Dermis blood vessel endothelial cell (primary cell): ENCODE measurements at places on chromosomes 16 and 17. TPM values are rescaled to one million over a fixed set of nuclear protein-coding genes. Genes with fewer than 3 reads are reported as not detected.

DNA sequence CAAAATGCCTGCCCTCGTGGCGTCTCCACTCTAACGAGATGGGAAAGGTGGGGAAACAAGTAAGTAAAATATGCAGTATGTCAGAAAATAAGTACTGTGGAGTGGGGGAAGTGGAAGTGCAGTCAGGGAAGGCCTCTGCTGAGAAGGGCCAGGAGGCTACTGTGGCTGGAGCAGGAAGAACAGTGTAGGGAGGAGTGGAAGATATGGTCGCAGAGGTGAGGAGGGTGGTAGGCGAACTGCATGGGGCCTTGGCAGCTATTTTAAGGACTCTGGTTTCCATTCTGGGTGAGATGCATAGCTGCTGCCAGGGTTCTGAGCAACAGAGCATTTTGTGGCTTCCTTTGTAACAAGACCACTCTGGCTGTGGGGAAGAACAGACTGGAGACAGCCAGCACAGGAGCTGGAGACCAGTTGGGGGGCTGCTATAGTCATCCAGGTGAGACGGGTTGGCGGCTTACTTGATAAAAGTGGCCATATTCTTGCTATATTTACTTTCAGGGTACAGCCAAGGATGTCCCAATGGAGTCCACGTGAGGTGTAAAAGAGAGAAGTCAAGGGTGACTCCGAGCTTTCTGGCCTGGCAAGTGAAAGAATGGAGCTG lies 42.6 kb downstream of the CYTH1 start:
- no peak for DNase-seq

GRCh38 chr17:41535764-41536481 lies 7.8 kb upstream of the KRT19 start:
- DNase-seq = no peak

DNA sequence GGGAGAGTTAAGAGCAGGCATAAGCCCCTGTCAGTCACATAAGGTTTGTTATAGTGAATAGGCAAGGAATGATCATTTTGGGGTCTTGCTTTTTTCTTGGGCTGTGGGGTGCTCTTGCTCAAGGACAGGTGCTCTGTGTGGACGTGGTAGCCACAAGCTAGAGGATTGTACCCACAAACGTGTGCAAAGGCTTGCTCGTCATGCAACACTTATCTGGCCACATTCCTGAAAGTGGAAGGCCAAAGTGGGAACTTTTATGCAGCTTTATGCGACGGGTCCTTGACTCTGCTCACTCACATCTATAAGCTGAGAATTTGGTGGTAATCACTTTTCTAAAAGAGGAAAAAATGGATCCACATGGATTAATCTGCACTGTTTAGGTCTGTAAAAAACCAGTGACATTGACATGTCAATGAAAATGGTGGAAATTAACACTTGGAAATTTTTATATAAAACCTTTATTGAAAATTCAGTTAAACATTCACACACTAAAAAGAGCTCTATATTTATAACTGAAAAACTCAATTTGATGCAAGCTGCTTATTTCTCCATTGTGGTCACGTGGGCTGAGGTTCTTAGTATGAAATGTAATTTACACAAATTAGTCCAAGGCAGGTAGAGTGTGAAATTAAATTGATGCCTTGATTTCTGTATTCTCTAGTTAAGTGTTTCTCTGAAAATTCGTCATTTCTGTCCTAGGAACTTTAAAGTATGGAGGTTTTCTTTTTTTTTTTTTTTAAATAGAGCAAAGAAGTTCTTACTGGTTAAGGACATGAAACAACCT lies 162.3 kb downstream of the MSI2 start:
- no peak for DNase-seq

- no peak for DNase-seq
These were observed 79.8 kb downstream of the CMIP start for GRCh38 chr16:81524382-81524781.

GRCh38 chr17:47220531-47220999 lies 11.4 kb downstream of the MYL4 start:
- DNase-seq = no peak

GRCh38 chr16:88390735-88391134 lies 8.0 kb downstream of the ZNF469 start:
- no peak for DNase-seq

GRCh38 chr16:8175411-8175810 lies 414.9 kb downstream of the TMEM114 start:
- no peak for DNase-seq

DNA sequence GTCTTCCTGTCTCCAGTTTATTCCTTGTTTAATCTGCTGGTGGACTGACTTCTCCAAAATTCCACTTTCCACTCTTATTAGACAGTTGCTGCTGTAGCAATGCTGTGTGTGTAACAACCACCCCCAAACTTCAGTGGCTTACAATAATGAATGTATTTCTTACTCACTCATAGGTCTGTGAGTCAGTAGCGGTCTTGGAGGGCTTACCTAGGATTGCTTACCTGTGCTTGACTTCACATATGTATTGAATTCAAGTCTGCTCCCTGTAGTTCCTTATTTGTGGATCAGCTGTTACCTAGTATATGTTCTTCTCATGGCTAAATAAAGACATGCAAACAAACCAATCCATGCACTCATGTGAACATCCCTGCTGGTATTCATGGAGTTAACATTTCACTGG lies 224.6 kb downstream of the MAP2K6 start:
- DNase-seq = no peak

DNA sequence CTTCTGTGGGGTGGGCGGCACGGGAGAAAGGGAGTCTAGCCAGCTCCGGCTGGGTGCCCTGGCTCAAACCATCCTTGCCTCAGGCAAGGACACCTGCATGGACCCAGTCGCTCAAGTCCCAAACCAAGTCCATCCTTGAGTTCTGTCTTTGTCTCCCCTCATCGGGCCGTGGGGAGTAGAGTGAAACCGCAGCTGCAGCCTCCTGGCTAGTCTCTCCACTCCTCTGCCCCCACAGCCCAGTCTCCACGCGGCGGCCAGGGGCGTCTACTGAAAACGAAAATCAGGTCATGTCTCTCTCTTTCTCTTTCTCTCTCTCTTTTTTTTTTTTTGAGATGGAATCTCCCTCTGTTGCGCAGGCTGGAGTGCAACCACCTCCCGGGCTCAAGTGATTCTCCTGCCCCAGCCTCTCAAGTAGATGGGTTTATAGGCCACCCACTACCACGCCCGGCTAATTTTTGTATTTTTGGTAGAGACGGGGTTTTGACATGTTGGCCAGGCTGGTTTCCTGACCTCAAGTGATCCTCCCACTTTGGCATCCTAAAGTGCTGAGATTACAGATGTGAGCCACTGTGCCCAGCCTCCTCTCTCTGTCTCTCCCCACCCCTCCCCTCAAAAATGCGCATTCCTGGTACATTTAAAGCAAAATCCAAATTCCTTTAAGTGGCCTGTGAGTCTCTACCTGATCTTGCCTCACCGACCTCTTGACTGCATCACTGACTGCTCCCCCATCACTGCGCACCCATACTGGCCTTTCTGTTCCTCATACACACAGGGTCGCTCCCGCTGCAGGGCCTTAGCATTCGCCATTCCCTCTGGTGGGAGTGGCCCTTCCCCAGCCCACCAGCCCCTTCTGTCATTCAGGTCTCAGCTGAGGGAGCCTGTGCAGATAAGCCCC lies 17.7 kb upstream of the RMI2 start:
- DNase-seq = no peak

DNA sequence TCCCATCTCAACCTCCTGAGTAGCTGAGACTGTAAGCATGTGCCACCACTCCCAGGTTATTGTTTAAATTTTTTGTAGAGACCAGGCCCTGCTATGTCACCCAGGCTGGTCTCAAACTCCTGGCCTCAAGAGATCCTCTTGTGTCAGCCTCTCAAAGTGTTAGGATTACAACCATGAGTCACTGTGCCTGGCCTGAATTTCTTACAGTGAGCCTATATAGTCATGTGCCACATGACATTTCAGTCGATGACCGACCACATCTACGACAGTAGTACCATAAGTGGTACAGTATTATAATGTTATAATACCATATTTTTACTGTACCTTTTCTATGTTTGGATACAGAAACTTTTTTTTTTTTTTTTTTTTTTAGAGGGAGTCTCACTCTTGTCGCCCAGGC lies 195.3 kb downstream of the STX8 start:
- no peak for DNase-seq

GRCh38 chr17:38719943-38720641 lies 10.0 kb upstream of the CISD3 start:
- no peak for DNase-seq

GRCh38 chr17:81322271-81323082 lies 27.4 kb upstream of the SLC38A10 start:
- DNase-seq = peak; percentile 43

DNA sequence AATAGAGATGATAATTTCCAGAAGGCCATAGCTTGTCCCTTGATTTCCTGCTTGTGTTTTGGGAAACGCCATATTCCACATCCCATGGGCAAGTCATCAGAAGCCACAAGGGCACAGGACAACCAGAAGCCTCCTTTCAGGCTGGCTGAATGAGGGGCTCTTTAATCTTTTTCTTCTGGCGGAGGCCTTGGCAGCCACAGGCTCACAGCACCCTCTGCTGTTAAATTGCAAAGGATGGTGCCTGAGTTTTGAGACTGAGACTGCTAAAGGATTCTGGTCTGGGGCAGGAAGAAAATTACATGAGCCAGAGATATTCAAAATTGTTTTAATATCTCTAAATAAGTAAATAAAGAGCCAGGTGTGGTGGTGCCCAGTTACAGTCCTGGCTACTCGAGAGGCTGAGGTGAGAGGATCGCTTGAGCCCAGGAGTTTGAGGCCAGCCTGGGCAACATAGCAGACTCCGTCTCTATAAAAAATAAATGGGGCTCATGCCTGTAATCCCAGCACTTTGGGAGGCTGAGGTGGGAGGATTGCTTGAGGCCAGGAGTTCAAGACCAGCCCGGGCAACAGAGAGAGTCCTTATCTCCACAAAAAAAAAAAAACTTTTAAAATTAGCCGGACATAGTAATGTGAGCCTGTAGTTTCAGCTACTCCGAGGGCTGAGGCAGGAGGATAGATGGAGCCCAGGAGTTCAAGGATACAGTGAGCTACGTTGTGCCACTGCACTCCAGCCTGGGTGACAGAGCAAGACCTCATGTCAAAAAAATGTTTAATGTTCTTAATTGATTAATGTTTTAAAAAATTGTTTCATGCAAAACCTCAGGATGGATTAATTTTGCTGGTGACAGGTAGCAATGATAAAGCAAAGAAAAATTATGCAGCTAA lies 26.3 kb downstream of the AARSD1 start:
- DNase-seq = peak; percentile 82

DNA sequence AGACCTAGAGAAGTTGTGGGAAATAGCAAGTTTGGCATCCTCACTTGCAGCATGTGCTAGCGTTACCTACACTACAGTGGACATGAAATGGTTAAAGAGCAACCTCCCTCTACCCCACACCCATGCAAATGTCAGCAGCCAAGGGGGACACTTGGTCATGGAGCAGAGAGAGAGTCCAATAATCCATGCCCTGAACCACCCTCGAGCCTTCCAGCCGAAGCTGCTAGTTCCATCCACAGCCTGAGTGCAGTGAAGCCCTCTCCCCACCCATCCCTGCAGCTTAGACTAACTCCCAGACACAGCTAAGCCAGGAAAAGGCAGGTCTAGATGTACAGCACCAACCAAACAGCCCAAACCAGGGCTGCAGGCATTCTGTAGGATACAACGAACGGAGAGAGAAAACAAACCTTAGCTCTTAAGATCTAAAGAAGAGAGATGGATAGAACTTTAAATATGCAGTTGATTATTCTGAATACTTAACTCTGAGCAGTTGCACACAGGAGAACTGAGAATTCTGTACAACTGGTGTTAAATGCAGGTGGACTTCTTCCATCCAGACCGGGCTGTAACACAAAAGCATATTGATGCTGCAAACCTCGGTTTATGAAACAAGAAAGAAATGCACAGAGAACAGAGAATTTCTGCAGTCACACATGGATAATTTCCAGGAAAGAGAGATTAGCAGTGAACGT lies 93.8 kb downstream of the SALL1 start:
- DNase-seq = no peak

GRCh38 chr17:65557349-65558310 lies 3.8 kb downstream of the AXIN2 start:
- no peak for DNase-seq

DNA sequence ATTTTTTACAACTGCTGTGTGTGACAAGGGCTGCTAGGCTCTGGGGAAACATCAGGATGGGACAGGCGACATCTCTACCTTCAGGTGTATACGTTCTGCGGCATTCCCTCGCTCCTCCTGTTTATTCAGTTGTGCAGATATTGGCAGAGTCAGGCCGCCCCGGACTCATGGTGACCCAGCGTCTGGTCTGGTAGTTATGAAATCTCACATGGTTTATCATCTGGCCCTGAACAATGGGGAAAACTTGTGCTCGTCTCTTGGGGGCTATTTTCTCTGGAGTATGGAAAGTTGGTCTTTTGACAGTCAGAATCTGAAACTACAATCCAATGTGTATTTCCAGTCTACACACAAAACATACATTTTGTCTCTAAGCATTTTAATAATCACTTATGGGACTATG lies 3.3 kb downstream of the MARCHF10 start:
- DNase-seq = peak; percentile 46

DNA sequence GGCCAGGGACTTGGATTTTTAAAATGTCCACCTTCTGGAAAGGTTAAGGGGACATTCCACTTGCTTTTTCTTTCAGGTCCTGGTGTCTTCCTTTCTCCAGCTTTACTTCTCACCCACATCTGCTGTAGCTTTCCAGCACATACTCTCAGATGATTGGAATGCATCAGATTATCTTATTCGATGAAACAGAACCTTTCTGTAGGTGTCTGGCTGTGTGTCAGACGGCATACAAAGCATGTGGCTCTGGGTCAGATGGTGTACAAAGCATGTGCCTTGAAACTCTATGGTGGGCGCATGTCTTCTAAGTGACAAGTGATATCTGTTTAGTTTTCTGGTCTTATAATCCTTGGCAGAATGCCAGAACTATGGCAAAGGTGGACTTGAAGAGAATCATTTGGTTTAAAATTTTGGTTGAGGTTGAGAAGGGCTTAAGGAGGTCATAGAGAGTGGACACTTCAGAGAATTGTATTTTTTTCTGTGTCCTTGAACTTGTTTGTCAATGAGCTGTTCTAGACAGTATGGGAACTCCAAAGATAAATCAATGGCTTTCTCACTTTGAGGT lies 125.3 kb downstream of the FTO start:
- DNase-seq = no peak

DNA sequence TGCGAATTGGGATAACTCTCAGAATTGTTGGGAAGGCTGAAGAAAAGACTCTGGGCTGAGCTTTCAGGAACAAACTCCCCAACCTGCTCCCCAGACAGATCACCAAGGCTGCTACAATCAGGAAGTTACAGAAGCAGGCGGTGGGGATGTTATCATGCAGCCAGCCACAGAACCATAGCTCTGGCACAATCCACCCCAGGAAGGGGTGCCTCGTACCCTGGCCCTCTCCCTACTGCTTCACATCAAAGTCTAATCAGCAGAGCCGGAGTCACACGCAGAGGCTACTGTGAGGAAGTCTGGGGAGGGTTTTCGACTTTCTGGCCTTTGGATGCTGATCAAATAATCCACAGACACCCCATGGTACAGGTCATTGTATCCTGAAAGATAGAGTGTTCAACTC lies 86.8 kb downstream of the NTN1 start:
- DNase-seq = no peak

KIF18B gene
- total RNA-seq = 1.4 and 7.3 TPM in 2 replicates

SLC6A4 gene
- 2.6 TPM in 2 replicates for total RNA-seq

DBNDD1 gene
- 10.4 and 29.8 TPM in 2 replicates for total RNA-seq

C17orf107 gene
- total RNA-seq = 0.68 and 1.1 TPM in 2 replicates

TCAP gene
- total RNA-seq = 0.60 and 0.68 TPM in 2 replicates

TEN1 gene
- total RNA-seq = 14.0 and 20.8 TPM in 2 replicates

DOC2B gene
- total RNA-seq = 20.6 and 57.9 TPM in 2 replicates

TP53TG3 gene
- not detected in 2 replicates for total RNA-seq

NECAB2 gene
- total RNA-seq = not detected in 2 replicates

XYLT1 gene
- 1.3 and 2.0 TPM in 2 replicates for total RNA-seq

CMTM3 gene
- total RNA-seq = 23.3 and 31.6 TPM in 2 replicates

SLC22A31 gene
- total RNA-seq = 0.23 TPM in 1 of 2 replicates, not detected in the other
